ENCODE measurements at places on chromosomes 5 and 9.
A peak's percentile ranks its signal among the peaks of the same experiment; 100 is the strongest.

- DNase-seq, result no peak
Measured at GRCh38 chr5:83400701-83401100, 70.8 kb upstream of the VCAN start.

DNA sequence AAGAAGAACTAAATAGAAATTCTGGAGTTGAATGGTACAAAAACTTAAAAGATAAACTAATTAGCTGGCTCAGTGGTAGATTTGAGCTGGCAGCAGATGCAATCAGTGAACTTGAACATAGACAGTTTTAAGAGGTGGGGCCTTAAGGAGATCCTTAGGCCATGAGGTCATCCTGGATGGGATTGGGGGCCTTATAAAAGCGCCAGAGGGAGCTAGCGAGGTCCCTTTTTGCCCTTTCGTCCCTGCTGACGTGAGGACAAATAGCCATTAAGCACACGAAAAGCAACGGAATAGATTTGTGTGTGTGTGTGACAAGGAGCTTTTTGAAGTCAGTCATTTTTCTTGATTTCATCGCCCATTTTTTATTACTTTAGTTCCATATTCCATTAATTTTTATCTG lies 83.3 kb downstream of the ZNF354C start:
- DNase-seq, result no peak

- DNase-seq, result no peak
Measured at GRCh38 chr5:147190331-147190730, 44.5 kb upstream of the STK32A start.

DNA sequence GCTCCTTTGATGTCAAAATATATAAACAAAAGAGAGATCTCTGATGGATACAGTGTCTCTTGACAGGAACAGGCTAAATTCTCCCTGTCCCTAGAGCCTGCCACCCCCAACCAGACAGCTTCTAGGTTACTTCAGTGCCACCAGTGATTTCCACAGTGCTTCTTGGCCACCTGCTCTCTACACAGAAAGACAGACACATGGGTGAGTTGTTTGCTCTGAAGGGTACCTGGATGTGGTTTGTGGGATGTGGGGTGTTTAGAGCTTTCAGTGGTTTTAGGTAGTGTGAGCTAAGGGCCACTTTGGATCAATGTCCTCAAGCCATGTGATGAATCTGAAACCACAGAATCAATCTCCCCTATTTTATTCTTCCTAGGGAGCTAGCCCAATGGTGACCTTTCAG lies 125.4 kb downstream of the ANKRD18B start:
- DNase-seq, result no peak

DNA sequence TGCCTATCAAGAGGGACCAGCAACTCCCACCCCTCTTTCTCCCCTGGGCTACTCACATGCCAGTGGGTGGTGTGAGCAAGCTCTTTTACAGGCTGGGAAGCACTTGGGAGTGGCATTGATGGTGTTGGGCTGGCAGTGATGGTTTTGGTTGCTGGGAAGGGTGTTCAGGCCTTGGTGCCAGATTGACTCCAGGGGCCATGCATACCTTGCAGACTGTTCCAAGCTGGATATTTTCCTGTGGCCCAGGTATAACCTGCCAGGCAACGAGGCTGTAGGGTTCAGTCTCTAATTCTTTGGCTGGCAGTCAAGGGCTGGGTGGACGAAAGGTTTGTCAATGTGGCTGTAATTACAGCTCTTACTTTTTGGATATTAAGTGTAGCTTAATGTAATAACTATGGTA lies 177.3 kb downstream of the MACROH2A1 start:
- no peak for DNase-seq

DNA sequence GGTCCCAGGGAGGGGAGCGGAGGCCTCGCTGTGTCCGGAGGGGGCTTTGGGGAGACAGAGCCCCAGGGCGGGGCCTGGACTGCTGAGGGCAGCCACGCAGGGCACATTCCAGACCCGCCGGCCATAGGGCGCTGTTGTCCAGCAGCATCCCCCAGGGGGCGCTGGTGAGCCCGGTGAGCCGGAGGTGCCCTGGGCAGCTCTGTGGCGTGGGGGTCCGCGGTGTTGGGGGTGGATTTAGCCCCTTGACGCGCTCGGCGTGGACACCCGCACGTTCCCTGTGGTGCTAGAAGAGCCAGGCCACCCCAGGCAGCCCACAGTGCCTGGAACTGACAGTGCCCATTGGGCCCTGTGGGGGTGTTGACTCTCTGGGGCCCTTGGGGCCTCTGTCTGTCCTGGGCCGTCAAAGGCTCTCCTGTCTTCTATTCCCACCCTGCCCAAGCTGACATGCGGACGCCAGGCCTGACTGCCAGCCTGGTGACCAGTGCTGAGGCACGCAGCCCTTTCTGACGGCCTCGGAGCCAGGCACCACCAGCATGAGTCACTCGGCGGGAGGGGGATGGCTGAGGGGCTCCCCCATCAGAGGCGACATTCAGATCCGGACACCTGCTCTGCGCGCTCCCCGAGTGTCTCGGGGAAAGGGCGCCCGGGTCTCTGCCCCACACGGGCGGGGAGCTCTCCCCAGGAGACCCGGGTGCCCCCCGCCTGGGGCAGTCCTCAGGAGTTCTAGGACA lies 23.9 kb downstream of the TPPP start:
- no peak for DNase-seq

- no peak for DNase-seq
Measured at GRCh38 chr9:134969156-134970045, 51.7 kb upstream of the FCN1 start.

GRCh38 chr9:121556580-121556979 lies 56.9 kb upstream of the GGTA1 start:
- peak; percentile 61 for DNase-seq

GRCh38 chr9:104860263-104860662 lies 67.7 kb downstream of the ABCA1 start:
- no peak for DNase-seq

GRCh38 chr5:37696190-37697021 lies 143.4 kb downstream of the GDNF start:
- no peak for DNase-seq

DNA sequence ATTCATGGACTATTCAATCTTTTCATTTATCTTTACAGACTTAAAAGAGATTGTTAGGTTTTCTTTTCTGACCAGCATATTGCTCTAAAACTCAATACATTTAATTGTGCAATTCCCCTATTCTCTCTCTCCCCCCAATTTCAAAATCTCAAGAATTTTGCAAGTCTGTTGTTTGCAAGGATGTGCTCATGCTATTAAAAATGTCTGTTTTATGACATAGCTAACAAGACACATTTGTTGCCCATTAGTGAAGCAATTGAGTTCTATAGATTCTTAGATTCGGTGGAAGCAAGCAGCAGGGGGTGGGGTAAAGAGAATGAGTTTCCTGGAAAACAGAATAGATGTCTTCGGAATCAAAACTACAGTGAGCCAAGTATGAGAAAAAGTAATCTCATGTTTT lies 8.5 kb upstream of the CSNK1A1 start:
- no peak for DNase-seq

DNA sequence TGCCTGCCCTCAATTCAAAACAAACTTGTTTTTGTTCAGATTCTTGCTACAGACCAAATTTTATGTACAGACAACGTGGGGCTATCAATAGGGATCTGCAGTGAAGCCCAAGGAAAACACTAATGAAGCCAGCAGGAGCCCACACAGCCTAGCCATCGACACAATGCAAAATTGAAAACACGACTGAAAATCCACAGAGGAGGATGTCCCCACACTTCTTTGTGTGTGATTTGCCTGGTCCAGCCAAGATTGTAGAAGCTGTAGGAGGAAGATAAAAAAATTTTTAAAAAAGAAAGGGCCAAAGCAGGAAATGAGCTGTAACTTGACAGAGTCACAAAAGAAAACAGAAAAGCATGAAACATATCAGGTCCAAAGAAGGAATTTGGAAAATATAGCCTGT lies 34.8 kb downstream of the HTR4 start:
- no peak for DNase-seq

GRCh38 chr9:116482740-116483139 lies 204.4 kb upstream of the TRIM32 start:
- DNase-seq, result no peak

DNA sequence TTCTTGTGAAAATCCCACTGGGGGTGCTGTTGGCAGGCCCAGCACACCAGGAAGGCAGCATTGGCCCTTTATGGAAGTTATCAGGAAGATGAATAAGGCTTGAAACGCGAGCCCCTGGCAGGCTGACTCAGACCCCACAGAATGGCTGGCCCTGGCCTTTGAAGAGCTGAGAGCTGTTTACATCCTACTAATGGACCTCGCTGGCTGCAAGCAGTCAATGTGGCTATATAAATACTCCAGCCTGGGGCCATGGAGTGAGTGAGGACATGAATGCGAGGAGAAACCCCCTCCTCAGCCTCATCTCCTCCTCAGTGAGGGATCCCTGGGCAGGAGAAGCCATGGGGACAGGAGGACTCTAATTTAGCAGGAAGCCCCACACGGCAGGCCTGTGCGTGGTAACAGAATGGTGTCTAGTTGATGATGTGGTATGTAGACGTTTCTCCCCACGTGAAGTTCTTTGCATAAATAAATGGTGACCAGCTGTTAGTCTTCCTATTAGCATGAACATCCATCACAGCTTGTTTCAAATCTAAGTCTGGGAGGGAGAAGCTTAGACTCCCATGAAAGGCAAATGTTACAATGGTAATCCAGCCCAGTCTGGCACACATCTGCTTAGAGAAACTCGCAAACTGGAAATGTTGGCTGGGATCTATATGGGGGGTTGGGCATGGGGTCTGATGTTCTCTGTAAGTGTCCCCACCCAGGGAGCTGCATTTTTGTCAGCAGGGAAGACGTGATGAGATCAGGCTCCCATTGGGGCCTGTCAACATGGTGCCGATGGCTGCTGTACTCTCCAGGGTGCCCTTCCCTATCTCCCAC lies 175.1 kb upstream of the PITX1 start:
- DNase-seq, result peak; percentile 15

GRCh38 chr9:117649126-117649525 lies 55.1 kb upstream of the TLR4 start:
- no peak for DNase-seq

Measured in breast epithelium (tissue), 4 donors.